ENCODE measurements at places on chromosomes 1 and 21.

DNA sequence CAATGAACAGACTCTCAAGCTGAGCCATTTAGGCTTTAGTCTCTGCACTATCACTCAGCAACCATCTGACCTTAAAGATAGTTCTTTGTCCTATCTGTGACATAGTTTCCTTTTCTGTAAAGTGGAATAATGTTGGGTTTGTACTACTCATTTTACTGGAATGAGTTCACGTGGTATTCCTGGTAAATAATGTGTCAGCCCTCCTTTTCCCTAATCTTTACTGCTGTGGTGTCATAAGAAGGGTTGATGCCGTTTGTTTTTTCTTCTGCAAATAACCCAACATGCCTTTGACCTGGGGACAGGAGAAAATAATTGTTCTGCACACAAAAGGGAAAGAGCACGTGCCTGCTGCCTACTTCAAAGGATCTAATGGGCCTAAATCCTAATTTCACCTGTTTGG is 297.8 kb downstream of the BRINP3 start:
- no peak overlapping the region for H3K27ac ChIP-seq
- H3K4me3 ChIP-seq, result no peak overlapping the region
- H3K27me3 ChIP-seq, result no peaks in the 10 kb centered on the region
- H3K36me3 ChIP-seq, result no peaks in the 10 kb centered on the region
- no peak for DNase-seq
- no peaks in the 10 kb centered on the region for H3K4me1 ChIP-seq

DNA sequence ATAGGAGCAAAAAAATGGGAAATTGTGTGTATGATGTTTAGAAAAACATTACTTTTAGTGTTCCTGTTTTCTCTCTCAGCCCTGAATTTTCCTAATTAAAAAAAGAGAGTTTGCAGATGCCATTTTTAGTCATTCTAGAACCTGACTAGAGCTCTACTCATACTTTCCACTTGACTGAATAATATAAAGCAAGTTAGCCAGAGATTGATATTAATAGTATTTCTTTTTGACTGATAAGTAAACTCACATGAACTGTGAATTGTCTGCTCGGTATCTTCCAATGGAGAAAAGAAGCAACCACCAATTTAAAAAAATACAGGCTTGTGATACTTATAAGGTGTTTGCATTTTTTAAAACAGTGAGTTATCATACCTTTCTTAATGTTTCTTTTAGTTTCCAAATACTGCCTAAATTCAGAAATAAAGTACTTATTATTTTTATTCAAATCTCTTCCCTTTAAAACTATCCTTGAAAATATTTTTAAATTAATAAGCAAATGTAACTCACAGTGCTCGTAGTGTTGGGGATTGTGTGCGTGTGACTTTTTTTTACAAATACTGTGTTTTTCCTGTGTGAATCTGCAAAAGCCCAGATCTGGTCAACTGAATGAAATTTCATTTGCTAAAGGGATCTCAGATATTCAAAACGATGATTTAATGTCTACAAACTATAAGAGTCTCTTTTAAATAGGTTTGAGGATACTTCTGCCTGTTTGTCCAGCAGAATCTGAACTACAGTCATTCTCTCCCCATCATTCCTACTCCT is 9.8 kb downstream of the RAP1A start:
- peaks cover 6% of the 10 kb centered on the region for H3K36me3 ChIP-seq
- H3K27me3 ChIP-seq, result no peaks in the 10 kb centered on the region
- H3K4me1 ChIP-seq, result peaks cover 39% of the 10 kb centered on the region
- no peak for DNase-seq
- no peak overlapping the region for H3K4me3 ChIP-seq

GRCh38 chr1:1245817-1246576 is 525 bp downstream of the C1QTNF12 start:
- H3K27me3 ChIP-seq, result peaks cover 6% of the 10 kb centered on the region
- no peak overlapping the region for H3K4me3 ChIP-seq
- H3K36me3 ChIP-seq, result no peaks in the 10 kb centered on the region
- peaks cover 14% of the 10 kb centered on the region for H3K4me1 ChIP-seq

DNA sequence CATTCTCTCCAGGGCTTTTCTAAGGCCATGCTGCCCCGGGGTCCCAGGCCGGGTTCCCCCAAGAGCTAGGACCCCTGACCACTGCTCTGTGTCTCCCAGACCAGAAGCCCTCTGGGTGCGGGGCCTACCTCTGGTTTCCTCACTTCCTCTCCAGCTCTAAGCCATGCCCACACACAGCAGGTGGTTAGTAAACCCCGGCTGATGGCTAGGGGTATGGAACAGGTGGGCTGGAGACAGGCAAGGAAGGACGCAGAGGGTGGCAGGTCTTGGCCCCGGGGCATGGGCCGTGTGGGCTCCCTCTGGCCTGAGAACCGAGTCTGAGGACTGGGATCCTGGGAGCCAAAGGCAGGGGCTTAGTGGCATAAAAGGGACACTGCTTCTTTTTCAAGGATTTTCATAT is 15.9 kb upstream of the PLCH2 start:
- H3K4me1 ChIP-seq, result no peaks in the 10 kb centered on the region
- H3K27ac ChIP-seq, result no peak overlapping the region
- H3K27me3 ChIP-seq, result no peaks in the 10 kb centered on the region
- no peak overlapping the region for H3K4me3 ChIP-seq
- no peak for DNase-seq

DNA sequence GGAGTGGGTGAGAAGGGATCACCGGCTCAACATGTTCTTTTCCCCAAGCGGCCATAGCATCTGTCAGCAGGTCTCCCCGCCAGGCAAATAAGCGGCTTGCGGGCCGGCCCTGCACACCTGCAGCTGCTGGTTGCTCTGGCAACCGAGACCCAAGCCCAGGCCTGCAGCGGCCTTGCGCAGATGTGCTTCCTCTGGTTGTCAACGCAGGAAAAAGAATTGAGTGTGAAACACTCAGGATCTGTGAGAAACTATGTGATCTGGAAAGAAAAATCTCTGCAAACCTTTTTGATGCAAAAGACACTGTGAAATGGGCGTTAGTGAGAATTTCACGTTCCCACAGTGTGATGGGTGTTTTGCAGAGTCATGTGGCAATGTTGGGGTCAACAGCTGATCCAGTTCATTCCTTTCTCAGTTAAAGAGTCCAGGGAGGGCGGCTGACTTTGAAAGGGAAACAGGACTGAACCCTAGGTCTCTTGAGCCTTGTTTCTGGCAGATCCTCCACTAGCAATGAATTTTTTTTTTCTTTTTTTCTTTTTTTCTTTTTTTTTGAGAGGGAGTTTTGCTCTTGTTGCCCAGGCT is 28.4 kb downstream of the TOMM20 start:
- H3K4me1 ChIP-seq, result peaks cover 10% of the 10 kb centered on the region
- no peak overlapping the region for H3K27ac ChIP-seq
- H3K36me3 ChIP-seq, result no peaks in the 10 kb centered on the region
- H3K27me3 ChIP-seq, result no peaks in the 10 kb centered on the region
- no peak overlapping the region for H3K4me3 ChIP-seq
- no peak for DNase-seq

- H3K27me3 ChIP-seq, result peaks cover 82% of the 10 kb centered on the region
- no peak overlapping the region for H3K27ac ChIP-seq
- DNase-seq, result no peak
These were observed 3.1 kb upstream of the TDRD5 start for GRCh38 chr1:179588425-179589024.

GRCh38 chr1:11641776-11642305 is 12.4 kb downstream of the FBXO2 start:
- DNase-seq, result no peak
- H3K27me3 ChIP-seq, result peaks cover 16% of the 10 kb centered on the region
- H3K36me3 ChIP-seq, result no peaks in the 10 kb centered on the region
- H3K27ac ChIP-seq, result no peak overlapping the region
- H3K4me3 ChIP-seq, result no peak overlapping the region

DNA sequence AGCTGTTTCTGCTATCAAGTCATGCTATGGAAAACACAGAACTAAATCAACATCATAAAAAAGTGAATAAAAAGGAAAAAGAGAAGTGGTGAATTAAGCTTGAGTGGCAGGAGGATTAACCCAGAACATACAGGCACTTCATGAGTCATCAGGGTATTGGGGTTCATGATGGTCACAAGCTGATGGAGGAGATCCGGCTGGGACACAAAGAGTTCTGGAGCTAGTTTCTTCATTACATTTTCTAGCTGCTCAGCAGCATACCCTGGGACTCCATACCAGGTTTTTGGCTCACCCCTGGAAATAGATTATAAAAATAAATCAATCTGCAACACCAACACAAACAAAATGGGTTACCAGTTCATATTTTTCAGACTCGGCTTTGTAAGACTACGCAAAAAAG is 42.5 kb upstream of the SYT2 start:
- no peak overlapping the region for H3K4me3 ChIP-seq
- H3K4me1 ChIP-seq, result no peaks in the 10 kb centered on the region
- no peaks in the 10 kb centered on the region for H3K27me3 ChIP-seq
- H3K36me3 ChIP-seq, result peaks cover 17% of the 10 kb centered on the region
- DNase-seq, result peak; percentile 40

- H3K4me3 ChIP-seq, result peak overlapping the region; percentile 94
- peaks cover 26% of the 10 kb centered on the region for H3K36me3 ChIP-seq
- H3K4me1 ChIP-seq, result peaks cover 15% of the 10 kb centered on the region
These were observed 707 bp downstream of the PRCC start for GRCh38 chr1:156767879-156768604.

DNA sequence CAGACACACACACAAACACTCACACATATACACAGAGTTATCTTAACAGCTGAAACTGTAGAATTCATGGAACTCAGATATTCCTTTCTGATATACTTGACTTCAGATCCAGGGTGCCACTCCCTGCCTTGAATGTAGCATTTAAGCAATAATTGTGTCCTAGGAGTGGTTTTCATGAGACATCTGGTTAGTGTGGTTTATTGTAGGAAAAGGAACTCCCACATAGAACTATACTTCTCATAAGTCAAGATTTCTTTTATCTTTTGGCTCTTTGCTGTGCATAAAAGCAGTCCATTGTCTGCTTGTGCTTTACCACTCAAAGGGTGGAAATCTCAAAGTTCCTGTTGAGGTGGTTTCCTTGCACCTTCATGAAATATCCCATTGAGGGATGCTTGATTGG is 272.6 kb upstream of the SGIP1 start:
- no peak overlapping the region for H3K4me3 ChIP-seq
- no peak overlapping the region for H3K27ac ChIP-seq
- DNase-seq, result no peak
- H3K27me3 ChIP-seq, result no peaks in the 10 kb centered on the region

DNA sequence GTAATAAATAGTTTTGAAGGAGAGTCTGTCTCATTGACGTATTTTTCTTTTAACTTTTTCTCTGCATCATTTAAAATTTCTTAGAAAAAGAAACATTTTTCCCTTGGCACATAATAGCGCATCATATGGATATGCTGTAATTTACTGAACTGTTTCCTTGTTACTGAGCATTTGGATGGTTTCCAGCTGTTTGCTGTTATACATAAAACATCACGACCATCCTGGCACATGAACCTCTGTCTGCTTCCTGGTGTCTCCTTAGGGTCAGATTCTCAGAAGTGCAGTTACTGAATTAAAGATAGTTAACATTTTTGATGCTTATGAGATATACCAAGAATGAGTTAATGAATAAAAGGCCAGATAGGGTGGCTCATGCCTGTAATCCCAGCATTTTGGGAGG is 67.2 kb downstream of the BACE2 start:
- no peak for DNase-seq
- H3K4me1 ChIP-seq, result no peaks in the 10 kb centered on the region
- no peak overlapping the region for H3K4me3 ChIP-seq
- no peak overlapping the region for H3K27ac ChIP-seq

DNA sequence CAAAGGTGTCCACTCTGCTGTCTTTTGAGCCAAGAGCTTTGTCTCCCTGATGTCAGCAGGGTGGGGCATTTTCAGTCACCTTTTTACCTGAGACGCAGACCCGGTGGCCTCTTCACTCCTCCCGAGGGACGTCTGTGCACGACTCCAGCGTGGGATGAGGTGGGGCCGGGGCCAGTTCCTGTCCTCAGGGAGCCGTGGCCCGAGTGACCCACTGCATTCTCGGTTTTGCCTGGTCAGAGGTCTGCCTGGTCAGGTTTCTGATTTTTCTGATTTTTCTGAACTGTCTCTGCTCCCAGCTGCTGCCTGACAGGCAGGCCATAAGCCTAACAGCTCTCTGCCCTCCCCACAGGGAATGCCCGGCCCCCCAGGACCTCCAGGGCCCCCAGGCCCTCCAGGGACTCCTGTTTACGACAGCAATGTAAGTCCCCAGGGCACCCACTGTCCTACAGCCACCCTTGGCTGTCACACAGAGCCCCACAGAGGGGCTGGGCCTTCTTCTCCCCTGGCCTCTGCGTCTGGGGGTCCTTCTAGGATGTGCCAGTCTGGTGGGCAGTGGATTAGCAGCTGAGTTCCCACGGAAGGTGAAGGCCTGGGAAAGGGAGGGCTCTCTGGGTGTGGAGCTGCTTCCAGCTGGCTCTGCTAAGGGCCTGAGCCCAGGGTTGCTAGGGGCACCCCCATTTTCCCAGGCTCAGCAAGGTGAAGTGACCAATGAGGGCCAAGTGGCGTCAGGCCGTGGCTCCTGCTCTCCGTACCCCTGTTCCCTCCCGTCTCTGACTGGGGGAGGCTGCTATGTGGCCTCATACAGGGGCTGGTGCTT is 45.9 kb downstream of the SLC19A1 start:
- no peak for DNase-seq
- H3K4me1 ChIP-seq, result no peaks in the 10 kb centered on the region
- no peak overlapping the region for H3K27ac ChIP-seq
- no peak overlapping the region for H3K4me3 ChIP-seq
- H3K27me3 ChIP-seq, result no peaks in the 10 kb centered on the region

- H3K4me1 ChIP-seq, result peaks cover 5% of the 10 kb centered on the region
- DNase-seq, result no peak
- H3K4me3 ChIP-seq, result no peak overlapping the region
- H3K27me3 ChIP-seq, result peaks cover 25% of the 10 kb centered on the region
These were observed 218.1 kb upstream of the PKN2 start for GRCh38 chr1:88466011-88466410.
